Upper lobe of right lung (tissue), 1 donor: ENCODE measurements at places on chromosomes 13 and 19. TPM values are rescaled to one million over a fixed set of nuclear protein-coding genes. Genes with fewer than 3 reads are reported as not detected.

The SYT5 gene
- total RNA-seq, result not detected

- DNase-seq, result no peak
Observed at GRCh38 chr19:45234089-45234869, 10.9 kb downstream of the EXOC3L2 start.

The FGF22 gene
- total RNA-seq, result 0.52 TPM

The APLP1 gene
- total RNA-seq, result 7.0 TPM

GRCh38 chr19:41218615-41219507 lies at the start of gene AXL:
Gene AXL (plus strand): TSS chr19:41219223. CDS start chr19:41219393, 170 bp downstream.
- DNase-seq, result peak; percentile 84

The KLHL26 gene
- total RNA-seq, result 11.8 TPM

The LILRB5 gene
- 9.1 TPM for total RNA-seq

DNA sequence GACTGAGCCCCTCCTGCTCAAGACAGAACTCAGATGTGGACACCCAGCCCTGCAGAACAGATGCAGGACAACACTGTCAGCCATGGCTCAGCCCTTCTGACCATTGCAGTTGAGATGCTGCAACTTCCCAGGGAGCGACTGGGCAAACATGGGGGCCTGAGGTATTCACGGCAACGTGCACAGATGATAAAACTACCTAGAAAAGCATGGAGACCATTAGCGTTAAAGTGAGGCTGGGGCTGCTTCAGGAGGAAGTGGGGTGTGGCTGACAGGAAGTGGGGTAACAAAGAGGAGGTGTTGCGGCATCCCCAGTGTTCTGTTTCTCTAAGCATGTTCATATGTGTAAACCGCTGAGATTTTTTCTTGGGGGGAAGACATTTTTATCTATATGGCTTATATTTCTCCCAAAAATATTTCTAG lies 1.3 kb upstream of the SIGLEC9 start:
- DNase-seq, result no peak

The PSG11 gene
- not detected for total RNA-seq

- no peak for DNase-seq
Observed at GRCh38 chr19:50815439-50815838, 8.1 kb downstream of the KLK1 start.

The ERICH4 gene
- total RNA-seq, result not detected

The ONECUT3 gene
- total RNA-seq, result not detected

The CPB2 gene
- 74.4 TPM for total RNA-seq

DNA sequence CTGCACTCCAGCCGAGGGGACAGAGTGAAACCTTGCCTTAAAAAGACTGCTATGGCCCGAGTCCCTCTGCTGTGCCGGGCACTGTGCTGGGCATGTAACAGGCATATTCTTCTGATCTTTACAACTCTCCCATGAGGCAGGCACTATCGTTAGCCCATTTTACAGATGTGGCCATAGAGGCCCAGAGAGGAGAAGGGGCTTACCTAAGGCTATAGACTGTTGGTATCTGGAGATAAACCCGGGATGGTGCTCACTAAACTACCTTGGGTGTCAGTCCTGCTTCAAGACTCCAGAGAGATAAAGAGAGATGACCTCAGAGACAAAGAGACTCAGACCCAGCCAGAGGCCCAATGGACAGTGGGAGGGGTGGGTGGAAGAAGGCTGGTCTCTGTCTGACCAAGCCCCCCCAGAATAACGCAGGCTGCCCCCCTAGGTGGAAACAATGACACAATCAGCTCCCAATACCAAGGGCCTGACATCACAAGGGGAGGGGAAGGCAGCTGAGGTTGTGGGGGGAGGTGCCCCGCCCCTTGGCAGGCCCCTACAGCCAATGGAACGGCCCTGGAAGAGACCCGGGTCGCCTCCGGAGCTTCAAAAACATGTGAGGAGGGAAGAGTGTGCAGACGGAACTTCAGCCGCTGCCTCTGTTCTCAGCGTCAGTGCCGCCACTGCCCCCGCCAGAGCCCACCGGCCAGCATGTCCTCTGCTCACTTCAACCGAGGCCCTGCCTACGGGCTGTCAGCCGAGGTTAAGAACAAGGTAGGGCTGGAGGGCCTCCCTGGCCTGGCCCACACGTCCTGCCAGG lies at the start of gene CNN1:
Gene CNN1 (plus strand): TSS at position 620 of the 805 bp plus-strand sequence. CDS start 77 bp downstream, at position 697.
- no peak for DNase-seq

- no peak for DNase-seq
Observed at GRCh38 chr19:41787055-41787454, 9.3 kb upstream of the CEACAM3 start.

The FAM216B gene
- total RNA-seq, result not detected
